ENCODE measurements at places on chromosomes 6 and 20. TPM values are rescaled to one million over a fixed set of nuclear protein-coding genes. Genes with fewer than 3 reads are reported as not detected.

The NOTCH4 gene
- 16.6 TPM for total RNA-seq

The C6orf163 gene
- total RNA-seq, result 0.93 TPM

The PLN gene
- 239 TPM for total RNA-seq

The EPHA7 gene
- 0.10 TPM for total RNA-seq

The ARFGAP1 gene
- total RNA-seq, result 42.2 TPM

The PLAGL1 gene
- 4.2 TPM for total RNA-seq

The GPX5 gene
- total RNA-seq, result not detected

The HDGFL1 gene
- total RNA-seq, result not detected

The C6orf52 gene
- 0.61 TPM for total RNA-seq

The PRKN gene
- 19.5 TPM for total RNA-seq

The GRM4 gene
- total RNA-seq, result not detected

- DNase-seq, result no peak
These were observed 146.3 kb upstream of the B3GAT2 start for GRCh38 chr6:71103130-71103529.

GRCh38 chr6:16058929-16059345 lies 69.9 kb upstream of the MYLIP start:
- no peak for DNase-seq

GRCh38 chr6:44940367-44940766 lies 387.8 kb upstream of the RUNX2 start:
- no peak for DNase-seq

DNA sequence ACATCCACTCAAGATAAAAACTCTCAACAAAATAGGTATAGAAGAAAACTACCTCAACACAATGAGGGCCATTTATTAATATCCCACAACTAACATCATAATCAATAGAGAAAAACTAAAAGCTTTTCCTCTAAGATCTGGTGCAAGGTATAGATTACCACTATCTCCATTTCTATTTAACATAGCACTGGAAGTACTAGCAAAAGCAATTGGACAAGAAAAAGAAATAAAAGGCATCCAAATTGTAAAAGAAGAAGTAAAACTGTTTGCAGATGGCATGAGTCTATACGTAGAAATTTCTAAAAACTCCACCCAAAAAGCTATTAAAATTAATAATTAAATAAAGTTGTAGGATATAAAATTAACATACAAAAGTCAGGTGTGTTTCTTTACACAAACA lies 230.8 kb upstream of the PRSS16 start:
- DNase-seq, result no peak

DNA sequence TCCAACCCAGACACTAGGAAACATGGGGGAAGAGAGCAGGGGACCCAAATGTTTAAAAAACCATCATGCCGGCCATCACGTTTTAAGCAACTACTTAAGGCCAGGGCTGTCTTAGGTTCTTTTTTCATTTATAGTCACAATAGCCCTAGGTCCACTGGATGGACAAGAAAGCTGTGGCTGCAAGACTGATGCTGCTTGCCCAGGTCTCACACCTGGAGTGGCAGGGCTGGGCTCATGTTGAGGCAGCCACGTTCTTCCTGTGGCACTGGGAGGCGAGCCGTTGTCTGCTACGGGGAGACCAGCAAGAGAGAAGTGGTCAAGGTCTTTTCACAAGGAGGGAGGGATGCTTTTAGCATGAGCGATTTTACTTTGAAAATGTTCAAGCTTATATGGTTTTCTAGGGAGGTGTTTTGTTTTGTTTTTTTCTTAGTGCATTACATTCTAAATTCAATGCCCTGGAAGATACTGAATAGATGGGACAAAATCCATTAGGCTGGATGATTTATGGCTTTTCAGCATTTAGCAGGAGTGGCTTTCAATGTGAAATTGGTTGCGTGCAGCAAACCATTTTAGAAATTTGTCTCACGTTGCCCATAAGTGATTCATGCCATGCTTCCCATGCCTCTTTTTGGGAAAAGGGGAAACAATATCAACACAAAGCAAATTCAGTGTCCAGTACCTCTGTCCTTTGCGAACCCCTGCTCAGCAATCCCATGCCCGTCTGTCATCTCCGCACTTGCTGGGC lies 106.6 kb upstream of the SNX9 start:
- DNase-seq, result no peak

GRCh38 chr20:60236613-60237012 lies 278.4 kb downstream of the CDH26 start:
- no peak for DNase-seq

DNA sequence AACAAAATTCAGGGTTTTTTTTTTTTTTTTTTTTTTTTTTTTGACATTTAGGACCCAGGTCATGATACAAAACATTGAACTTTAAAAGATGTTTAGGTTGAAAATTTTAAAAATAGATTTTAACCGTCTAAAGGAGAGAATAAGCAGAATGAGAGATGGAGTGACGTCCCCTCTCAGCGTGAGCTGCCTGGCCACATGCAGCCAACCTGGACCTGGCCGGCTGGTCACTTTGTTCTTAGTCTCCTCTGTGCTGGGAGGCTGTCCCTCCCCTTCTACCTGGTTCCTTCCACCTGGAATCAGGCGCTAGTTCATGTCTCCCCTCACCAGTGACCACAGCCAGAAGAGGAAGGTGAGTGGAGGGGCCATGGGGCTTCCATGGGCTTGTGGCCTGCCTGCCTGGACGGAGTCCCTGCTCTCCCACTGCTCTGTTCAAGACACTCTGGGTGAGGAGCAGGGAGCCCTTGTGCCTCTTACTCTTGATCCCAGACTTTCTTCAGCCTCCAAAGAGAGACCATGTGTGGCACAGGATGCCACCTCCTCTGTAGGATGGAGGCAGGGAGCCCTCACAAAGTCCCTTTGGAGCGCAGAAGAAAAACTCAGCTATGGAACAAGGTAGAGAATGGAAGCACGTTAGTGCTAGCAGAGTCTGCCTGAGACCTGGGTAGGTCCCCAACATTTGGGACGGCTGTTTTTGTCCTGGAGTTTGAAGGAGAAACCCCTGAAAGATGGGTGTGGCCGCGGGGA lies 31.7 kb downstream of the IRF4 start:
- DNase-seq, result no peak

GRCh38 chr6:79797912-79798311 lies 149.4 kb downstream of the ELOVL4 start:
- no peak for DNase-seq

DNA sequence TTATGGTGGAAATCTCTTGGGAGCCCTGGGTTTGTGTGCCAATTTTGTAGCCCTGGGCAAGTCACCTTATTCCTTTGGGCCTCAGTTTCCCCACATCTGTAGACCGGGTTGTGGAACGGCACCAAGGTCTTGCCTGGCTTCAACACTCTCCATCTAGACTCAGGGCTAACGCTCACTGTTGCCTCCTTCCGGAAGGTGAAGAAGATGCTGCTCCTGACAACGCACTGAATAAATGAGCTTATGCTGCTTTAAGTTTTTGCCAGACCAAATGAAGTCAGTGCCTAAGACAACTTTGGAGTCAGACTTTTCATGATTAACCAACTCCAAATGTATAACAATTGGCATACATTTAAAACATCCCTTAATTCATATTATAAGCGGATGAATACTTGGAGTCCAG lies 53.1 kb downstream of the PSMG4 start:
- DNase-seq, result no peak

DNA sequence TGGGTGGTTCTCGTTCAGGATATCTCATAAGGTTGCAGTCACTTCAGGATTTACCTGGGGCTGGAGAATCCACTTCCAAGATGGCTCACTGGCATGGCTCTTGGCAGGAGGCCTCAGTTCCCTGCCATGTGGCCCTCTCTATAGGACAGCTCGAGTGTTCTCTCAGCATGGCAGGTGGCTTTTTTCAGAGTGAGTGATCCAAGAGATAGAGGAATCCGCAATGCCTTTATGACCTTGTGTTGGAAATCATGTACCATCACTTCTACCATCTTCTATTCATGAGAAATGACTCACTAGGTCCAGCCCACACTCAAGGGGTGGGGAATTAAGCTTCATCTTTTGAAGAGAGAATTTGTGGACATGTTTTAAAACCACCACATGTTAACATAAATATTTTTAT lies 37.8 kb downstream of the PPP1R16B start:
- no peak for DNase-seq

DNA sequence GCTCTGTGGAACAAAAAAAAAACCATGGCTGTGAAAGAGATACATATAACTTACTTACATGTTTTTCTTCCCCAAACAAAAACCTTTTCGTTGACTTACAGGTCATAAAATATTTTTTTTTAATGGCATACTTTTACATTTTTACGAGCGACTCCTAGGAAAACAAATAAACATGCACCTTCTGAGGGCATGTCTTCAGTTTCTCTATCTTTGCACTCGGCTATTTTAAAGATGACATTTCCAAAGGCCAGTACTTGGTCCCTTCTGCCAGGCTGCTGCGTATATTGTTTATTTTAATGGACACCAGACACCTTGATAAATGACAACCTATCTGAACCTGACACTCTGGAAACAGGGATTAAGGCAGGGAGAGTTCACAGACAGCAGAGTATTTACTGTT lies 49.4 kb downstream of the PIGU start:
- no peak for DNase-seq

DNA sequence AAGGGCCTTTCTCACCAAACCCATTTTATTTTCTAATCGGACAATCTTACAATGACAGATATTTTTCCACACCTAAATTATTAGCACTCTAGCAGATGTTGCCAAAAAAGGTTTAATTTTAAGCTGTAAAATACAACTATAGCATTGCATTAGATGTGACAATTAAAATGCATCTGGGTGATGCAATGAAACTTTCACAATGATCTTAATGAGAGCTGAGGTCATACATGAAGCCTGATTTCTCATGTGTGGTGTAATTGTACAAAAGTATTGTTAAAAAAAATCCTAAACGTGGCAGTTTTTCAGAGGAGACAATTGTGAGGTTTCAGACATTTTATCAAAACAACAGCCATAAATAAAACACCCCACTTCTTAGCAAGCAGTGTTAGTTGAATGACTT lies 606.0 kb downstream of the HDGFL1 start:
- no peak for DNase-seq

DNA sequence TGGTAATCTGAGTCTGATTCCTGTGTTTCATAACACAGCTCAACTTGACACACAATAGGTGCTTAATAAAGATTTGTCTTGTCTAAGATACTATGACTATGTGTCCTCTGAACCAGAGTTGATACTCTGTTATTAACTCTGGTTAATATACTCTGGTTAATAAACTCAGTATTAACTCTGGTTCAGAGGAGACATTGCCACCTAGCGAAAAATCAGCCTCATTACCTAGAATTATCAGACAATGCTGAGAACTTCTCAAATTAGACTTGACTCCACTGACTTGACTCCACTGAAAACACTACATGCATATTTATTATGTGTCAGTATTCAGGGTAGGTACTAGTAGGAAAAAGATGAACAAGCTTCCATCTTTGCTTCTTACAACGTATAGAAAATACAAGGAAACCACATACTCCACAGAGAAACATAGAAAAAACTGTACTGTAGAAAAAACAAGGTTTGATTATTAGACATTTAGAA lies 73.9 kb downstream of the AHI1 start:
- DNase-seq, result no peak

DNA sequence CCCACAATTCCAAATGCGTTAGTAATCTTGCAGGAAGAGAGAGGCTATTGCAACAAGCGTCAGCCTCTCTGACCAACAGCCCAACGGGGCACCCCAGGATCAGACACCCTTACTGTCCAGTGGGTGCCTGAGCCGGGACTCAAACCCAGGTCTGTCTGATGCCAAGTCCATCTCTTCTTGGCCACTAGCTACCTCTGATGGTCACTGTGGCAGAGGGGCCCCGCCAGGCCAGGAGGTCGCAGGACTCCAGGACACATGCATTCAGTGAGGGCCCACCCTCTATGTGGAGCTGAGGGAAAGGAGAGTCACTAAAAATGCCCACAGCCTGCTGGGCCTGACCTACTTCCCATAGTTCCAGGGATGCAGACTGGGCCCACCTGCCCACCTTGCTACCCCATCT lies 83.3 kb downstream of the PREX1 start:
- DNase-seq, result no peak

GRCh38 chr6:156694679-156695078 lies 82.5 kb upstream of the ARID1B start:
- no peak for DNase-seq

DNA sequence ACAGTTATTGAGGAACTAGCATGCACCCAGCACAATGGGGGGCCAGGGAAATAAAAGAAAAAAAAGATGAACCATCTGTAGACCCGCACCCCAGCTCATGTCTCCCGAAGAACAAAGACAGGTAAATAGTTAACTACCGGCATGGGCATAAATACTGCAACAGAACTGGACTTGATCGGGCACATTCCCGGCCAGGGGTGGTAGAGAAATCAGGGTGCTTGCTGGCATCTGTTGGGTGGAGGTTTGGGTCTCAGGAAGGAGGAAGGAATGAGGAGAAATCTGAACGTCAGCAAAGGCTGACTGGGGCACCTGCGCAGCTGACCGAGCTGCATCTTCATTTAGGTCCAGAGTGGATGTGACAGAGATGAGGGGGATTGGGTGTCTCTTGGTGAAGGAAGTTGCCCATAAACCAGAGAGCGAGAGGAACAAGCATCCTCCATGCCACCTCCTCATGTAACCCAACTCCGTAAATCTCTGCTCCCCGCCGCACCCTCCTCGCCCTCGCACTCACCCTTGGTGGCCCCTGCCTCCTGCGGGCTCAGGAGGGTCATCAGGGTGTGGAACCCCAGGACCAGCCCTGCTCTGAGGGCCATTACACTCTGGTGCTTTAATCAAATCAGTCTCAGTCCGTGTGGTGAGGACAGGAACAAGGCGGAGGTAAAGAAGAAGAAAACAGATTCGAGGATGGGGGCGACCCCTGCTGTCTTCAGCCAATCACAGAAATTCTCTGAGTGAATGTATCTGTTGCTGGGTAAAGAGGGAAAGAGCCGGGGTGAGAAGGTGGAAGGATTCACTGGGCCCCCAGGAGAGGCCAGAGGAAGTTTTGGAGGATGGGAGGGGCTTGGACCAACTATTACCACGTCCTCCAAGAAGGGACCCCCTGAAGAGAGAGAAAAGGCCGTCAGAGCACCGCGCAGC lies at the start of gene HLA-DOA:
TSS of gene HLA-DOA (minus strand) at position 648 of the 918 bp plus-strand sequence.
- DNase-seq, result no peak

DNA sequence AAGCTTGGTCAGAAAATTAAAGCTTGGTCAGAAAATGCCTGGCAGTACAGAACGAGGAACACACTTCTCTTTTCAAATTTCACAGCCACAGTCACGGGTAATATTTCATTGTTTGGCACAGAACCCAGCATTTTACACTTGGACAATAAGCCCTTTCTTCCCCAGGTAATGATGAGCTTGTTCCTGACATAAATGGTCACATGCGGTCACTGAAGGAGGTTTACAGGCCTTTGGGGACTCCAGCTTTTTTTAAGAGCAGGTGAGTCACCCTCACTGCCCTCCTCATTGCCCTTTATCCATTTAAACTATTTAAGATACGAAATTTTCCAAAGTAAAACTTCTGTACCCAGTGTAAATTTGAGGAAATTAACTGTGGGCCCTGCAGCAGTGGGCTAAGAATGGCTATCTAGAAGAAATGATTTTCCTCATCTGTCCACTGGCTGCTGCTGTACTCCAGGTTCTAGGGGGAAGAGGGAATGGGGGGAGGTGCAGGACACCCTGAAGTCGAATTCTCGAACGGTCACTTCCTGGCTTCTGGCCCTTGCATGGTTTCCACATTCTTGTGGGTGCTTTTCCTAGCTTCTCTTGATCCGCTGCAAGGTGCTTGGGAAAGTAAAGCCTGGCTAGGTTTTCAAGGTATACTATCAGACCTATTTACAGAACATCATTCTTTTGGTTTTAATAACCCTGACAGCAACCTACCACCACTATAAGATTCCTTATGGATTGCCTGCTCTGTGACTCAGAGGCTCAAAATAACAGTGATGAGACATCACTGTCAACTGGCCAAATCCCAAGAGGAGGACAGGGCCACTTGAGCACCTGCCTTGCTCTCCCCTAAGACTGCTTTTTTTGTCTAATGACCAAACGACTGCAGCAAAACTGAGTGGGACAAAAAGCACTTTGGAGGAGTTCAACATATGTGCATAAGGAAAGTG lies 75.8 kb downstream of the PREP start:
- DNase-seq, result peak; percentile 54
